ENCODE measurements at places on chromosomes 5 and 9.
A peak's percentile ranks its signal among the peaks of the same experiment; 100 is the strongest.

DNA sequence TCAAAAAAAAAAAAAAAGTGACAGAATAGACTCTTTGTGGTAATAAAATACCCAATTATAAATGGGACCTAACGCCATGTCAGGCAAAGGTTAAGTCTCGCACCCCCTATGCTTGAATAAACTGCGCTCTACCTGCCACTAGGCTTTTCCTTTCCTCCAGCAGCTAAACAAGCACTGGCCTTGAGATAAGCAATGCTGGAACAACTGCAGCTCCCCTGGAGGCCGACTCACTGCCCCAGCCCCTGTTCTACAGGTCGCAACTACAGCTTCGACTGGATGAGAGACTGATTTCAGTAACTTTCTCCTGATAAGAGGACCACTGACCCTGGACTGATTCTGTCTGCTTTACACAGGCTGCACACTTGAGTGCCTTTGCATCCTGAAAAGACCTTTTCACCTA lies 210.2 kb downstream of the HSPA4 start:
- no peak for DNase-seq

GRCh38 chr5:106085136-106085535 lies 1585.6 kb downstream of the EFNA5 start:
- DNase-seq, result no peak

DNA sequence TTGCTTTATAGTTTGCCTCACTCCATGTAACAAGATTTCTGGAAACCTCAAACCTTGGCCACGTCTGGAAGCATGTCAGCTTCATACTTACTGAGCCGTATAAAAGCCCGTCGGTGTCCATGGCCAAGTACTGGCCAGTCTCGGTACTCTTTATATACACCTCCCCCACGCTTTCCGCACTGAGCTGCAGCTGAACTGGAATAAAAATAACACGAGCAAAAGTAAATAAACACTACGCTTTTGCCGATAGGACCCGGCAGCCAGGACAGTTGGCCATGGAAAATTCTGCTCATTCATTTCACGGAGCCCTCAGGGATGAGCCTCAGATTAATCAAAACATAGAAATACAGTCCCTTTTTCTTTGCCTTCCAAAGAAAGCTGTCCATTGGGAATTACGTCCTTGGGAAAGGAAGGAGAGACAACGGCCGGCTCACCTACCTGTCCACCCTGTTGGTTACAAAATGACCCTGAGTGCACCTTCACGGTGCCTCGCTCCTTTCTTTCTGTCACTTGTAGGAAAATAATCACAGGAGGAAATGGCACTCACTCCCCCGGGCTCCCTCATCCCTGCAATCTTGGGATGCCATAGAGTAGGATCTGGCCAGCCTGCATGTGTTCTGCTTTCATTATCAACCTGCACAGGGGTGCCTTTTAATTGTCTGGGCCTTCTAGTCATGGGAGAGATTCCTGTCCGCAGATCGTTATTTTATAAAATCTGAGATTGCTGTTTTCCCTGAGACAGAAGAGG lies 85.1 kb downstream of the FGF1 start:
- DNase-seq, result no peak

- no peak for DNase-seq
Observed at GRCh38 chr9:83432104-83432627, 106.0 kb downstream of the FRMD3 start.

DNA sequence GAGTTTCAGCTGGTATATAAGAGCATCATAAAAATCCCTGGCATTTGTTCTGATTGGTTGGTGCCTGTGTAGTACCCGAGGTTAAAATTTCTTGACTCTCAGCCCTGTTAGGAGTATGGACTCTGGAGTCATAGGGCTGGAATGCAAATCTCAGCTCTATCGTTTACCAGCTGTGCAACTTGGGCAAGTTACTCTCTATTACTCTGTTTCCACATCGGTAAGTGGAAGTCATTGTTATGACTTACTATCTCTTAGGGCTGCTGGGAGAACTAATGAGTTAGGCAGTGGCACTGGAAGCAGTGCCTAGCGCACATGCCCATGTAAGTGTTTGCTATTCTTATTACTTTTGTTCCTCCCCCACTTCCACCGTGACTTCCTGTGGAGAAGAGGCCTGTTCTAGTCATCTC lies 141.6 kb downstream of the BOD1 start:
- DNase-seq, result no peak

DNA sequence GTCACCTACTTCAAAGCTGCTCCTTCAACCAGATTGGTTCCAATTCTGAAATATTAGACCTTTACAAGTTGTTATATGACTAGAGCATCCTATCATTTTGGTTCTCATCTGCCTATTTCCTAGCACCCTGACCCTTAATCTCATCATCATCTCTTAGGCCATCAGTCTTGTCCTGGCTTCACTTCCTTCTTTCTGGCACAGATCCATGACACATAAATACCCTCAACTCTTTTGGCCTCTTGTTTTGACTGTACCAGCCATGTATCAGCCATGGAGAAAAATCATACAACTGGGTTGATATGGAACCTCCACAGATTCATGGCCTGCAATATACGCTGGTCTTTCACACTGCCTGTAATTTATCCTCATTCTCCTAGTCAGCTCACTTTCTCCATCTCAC lies 123.1 kb upstream of the FBXL17 start:
- DNase-seq, result no peak

DNA sequence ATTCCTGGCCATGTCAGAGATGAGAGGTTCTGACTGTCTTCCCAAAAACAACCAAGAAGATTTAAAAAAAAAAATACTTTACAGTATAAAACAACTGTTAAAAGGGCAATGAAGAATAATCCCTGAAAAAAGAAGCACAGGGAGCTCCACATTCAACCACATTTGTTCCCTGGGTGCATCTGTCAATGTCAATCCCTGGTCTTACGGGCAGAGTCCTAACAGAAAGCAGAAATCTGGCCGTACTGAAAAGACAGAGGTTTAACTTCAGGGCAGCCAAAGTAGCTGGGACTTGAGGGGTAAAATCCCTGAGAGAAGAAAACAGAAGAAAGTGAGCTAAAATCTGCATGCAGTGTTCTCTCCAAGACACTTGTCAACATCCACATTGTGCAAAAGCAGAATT lies 76.6 kb downstream of the RICTOR start:
- DNase-seq, result no peak

- DNase-seq, result no peak
Observed at GRCh38 chr5:9544056-9544455, 1.8 kb downstream of the SEMA5A start.

DNA sequence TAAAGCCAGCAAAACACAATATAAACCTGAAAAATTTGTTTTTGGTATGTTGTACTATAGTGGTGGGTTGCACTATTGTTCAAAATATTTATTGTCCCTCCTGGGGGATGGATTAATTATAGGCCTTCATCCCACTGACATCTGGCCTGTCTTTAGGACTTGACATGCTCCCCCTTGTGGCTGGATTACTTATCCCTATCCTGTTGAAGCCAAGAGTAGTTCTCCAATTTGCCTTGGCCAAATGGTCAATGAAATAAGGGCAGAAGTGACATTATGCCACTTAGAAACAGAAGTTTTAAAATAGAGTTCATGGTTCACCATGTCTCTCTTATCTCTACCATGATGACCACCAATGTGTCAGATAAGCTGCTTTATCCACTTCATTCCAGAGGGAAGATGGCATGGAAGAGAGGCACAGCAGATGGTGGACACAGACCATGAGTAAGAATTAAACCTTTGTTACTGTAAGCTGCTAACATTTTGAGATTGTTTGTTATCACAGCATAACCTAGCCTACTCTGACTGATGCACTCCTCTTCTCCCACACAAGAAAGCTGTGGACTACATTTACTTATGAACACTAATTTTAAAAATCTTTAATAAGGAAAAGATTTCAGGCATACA lies 29.2 kb upstream of the ARHGEF28 start:
- DNase-seq, result peak; percentile 43

DNA sequence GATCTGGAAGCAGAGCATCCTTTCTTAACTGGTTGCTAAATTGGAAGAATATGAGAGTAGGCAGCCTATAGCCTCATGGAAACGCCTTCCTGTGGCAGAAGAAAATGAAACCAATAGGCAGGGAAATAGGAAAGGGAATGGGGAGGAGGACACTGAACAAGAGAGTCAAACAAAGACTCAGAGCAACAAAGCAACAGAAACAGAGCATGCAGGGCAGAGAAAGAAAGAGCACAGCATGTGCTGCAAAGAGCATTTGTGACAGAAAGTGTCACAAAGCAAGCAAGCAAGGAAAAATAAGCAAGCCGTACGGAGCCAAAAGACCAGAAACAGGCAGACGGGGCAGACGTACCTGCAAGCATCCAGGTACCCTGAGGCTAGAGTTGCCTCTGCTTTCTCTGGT lies 123.1 kb downstream of the RAPGEF6 start:
- DNase-seq, result no peak

- no peak for DNase-seq
Observed at GRCh38 chr5:137739737-137740136, 3.8 kb upstream of the KLHL3 start.

- no peak for DNase-seq
Observed at GRCh38 chr9:37105234-37105633, 15.1 kb upstream of the ZCCHC7 start.

DNA sequence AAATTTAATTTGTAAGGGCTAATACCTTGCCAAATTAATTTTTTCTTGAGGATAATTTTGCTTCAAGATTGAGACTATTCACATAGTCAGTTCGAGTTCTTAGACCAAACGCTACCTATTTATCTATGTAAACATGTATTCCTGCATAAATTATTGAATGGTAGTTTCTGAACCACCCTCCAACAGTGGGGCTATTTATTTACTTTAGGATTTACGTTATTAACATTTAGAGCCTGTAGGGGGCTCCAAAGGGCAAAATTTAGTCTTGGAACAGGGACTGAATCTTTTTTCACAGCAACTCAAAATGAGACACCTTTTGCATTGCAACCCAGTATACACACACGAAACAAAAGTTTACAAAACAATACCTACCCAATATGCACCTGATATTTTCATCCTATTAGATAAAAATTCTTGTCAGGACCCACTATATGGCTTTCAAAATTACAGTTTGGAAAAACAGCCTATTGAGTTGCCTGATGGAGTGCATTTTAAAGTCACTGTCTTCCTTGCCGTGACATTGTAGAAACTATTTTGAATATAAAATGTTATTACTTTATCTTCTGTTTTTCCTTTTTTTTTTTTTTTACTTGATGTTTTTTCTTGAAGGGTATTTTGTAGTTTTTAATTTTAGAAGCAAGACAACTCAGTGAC lies 47.1 kb upstream of the POU4F3 start:
- DNase-seq, result peak; percentile 66

- DNase-seq, result no peak
Observed at GRCh38 chr5:32562843-32563242, 22.5 kb upstream of the SUB1 start.

DNA sequence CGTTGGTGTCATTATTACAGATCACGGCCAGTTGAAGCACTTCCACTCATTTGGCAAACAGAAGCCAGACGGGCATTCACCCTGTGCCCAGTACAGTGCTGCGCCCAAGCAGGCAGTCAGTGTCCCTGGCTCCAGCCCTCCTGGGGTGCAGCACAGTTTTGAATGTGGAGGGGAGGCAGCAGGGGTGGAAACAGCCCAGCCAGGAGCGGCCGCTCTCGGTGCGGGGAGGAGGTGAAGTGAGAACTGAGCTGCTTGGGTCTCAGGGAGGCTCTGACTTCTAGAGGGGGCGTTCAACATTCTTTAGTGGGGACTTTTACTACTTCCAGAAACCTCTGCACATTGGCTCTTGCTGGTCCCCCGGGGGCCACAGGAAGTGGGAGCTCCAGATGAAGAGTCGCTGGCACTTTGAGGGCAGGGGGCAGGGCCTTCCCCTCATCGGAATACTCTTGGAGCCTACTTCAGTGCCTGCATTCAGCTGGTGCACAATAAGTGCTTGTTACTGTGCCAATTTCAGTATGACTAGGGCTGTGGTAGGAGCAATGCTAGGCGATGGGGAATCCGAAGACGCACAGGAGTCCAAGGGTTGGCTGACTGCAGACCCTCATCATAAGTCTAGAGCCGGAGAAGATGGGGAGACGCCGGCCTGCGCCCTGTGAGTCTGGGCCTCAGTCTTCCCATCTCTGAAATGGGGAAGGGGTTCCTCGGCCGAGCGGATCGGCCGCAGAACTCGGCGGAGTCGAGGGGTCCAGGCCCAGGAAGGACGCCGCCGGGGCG lies 492 bp upstream of the NEK6 start:
- DNase-seq, result no peak

GRCh38 chr9:126309427-126310189 lies 17.0 kb upstream of the MVB12B start:
- DNase-seq, result no peak

DNA sequence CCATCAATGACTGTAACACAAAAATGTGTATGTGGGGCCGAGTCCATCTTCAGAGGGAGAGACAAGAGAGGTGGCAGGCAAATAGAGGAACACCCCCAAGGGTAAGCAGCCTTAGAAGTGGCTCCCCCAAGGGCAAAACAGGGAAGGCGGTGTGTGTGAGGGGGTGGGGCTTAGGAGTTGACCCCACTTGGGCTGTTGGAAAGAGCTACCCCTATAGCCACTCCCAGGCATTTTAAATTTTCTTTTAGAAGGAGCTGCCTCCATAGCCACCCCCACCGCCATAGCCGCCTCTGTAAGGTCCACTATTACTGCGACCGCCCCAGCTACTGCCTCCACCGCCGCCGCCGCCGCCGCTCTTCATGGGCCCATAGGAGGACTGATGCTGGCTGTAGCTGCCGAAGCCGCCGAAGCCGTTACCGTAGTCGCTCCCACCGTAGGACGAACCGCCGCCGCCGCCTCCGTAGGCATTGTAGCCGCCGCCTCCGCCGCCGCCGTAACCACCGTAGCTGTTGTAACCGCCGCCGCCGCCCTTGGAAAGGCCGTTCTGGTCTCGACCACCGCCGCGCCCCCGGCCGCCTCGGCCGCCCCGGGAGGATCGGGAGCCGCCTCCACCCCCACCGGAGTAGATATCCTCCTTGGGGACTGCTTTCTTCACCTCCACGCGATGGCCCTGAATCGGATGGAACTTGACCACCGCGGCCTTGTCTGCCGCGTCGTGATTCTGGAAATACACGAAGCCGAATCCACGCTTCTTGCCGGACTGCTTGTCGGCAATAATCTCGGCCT lies 1.1 kb downstream of the HNRNPA0 start:
- DNase-seq, result peak; percentile 40

GRCh38 chr5:64003966-64004365 lies 41.7 kb upstream of the HTR1A start:
- no peak for DNase-seq

DNA sequence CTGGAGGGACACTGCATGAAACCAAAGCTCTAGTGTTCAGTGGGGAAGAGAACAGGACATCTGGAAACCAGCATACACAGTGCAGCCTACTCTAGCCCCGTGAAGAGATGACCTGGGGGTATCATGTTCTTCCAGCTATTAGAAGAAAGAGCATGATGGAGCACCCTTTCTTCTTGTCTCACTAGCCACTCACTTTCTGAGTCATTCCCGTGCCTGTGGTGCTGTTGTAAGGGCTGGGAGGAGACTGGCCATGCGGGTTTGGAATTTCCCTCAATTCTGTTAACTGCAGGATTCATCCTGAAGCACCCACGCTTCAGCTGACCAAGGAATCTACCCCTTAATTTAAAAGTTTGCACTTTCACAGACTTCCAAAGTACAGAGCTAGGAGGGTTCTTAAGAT lies 137.0 kb downstream of the COL23A1 start:
- no peak for DNase-seq

All from hematopoietic multipotent progenitor cell treated with erythropoietin and hydrocortisone succinate and interleukin-3 and kit ligand, for 15 days (in vitro differentiated cells).